Stimulated activated CD8-positive, alpha-beta memory T cell treated with anti-CD3 and anti-CD28 coated beads, Interleukin-7, amount 100 ng/mL, for 1 hour (primary cell): ENCODE measurements at places on chromosomes 1 and 21.

DNA sequence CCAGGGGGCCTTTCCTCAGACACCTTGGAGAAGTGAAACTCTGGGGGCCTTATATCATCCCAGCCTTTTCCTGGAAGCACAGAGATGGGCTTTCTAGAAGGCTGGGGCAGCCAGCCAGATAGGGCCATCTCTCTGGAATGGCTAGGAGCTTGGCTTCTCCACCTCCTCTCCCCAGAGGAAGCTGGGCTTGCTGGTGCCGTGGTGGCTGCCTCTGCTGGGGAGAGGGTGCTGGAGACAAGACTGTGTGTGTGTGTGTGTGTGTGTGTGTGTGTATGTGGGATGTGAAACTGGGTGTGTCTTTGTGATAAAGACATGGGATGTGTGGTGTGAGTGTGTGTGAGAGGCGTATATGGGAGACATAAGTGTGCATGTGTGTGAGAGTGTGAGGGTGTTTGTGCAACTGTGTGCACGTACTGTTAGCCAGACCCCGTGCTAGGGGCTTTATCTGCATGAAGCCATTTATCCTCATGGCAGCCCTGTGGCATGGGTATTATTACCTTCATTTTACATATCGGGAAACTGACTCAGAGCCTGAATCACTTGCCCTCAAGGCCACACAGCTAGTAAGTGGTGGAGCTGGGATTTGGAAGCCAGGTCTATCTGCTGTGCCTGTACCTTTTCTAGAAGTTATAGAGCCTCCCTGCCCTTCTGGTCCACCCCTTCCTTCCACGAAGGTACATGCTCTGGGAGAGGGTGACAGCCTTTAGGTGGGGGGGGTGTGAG is 44.2 kb downstream of the PTPRU start:
- DNase-seq, result no peak

DNA sequence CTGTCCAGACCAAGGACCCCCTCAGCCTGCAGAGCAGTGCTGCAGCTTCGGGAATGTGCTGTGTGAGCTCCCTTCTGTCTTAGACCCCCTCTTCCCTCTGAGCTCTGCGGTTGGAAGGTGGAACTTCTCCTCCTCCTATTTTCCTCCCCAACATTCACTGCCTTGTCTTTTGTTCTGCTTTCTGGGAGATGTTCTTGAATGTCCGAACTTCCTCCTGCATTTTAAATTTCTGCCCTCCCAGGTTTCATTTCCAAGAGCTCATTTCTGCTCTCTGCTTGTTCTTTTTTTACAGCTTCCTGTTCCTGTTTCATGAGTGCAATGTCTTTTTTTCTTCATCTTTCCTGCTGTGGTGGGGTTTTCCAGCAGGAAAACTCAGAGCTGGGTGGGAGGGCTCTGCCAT is 29.3 kb downstream of the RRP1 start:
- DNase-seq, result no peak

GRCh38 chr1:97433094-97433823 is 487.6 kb downstream of the DPYD start:
- no peak for DNase-seq

DNA sequence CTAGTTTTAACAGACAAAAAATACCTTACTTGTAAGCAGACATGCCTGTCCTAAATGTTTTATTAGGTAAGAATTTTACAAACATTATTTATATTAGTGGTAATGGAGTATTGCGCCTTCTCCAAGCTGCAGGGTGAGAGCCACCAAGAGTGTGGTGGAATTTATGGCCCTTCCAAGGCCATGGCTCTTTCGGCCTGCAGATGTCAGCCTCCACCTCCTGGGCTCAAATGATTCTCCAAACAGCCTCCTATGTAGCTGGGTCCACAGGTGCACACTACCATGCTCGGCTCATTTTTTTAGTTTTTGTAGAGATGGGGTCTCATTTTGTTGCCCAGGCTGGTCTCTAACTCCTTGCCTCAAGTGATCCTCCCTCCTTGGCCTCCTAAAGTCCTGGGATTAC is 56.3 kb downstream of the ITGB3BP start:
- no peak for DNase-seq
